ENCODE measurements at places on chromosomes 3 and 15.
A peak's percentile ranks its signal among the peaks of the same experiment; 100 is the strongest.

DNA sequence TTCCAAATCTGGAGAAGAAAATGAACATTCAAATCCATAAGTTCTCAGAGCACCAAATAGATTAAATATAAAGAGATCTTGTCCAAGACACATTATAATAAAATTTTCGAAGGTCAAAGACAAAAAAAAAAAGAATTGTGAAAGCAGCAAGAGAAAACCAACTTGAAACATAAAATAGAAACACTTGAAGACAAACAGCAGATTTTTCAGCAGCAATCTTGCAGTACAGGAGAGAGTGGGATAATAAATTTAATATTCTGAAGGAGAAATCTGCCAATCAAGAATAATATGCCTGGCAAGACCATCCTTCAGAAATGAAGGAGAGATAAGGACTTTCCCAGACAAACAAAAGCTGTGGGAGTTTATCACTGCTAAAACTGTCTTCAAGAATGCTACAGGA lies 150.5 kb upstream of the COL8A1 start:
- DNase-seq: no peak

DNA sequence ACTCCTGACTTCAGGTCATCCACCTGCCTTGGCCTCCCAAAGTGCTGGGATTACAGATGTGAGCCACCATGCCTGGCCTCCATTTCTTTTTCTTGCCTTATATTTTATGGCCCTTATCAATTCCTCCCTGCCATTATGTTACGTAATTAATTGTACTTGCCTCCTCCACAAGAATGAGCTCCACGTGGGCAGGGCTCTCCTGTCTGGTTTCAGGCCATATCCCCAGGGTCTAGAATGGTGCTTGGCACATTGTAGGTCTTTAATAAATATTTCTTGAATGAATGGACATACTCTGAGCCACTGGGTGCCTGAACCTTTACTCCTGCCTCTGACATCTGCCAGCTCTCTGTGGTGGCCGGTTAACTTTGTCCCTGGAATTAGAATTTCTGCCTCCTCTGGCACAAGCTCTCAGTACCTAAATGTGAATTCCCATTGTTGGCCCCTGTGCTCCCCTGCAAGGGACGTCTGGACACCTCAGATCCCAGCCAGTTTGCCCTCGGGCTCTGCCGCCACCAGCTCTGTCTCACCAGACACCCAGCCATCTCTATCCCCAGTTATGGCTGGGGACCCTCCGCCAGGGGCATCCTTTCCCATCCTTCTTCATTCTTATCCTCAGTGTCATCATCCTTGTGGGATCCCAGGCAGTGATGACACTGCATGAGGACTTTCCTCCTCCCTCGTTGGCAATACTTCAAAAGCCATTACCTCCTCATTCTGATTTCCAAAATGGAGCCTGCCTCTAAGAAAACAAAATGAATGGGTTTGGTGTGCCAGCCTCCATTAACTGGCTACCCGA lies 165.6 kb upstream of the SMAD3 start:
- no peak for DNase-seq

DNA sequence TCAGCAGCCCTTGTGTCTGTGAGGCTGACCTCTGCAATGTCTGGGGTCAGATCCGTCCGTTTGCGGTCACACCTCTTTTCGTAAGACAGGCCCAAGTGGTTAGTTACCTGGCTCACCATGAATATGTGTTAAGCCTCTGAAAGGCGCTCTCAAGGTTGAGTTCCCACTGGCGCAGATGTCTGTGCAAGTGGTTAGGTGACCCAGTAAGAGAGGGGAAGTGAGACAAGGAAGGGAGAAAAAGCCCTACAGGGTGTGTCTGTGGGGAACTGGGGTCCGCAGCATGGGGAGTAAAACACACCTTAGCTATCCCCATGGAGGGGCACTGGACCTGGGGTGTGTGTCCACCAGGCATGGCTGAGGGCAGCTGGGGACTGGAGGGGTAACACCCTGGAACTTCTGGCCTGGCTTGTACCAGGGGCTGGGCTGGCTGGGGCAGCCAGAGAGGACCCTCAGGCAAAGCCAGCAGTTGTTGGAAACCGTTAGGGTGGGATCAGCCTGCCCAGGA lies 391.6 kb upstream of the PROK2 start:
- DNase-seq: no peak

DNA sequence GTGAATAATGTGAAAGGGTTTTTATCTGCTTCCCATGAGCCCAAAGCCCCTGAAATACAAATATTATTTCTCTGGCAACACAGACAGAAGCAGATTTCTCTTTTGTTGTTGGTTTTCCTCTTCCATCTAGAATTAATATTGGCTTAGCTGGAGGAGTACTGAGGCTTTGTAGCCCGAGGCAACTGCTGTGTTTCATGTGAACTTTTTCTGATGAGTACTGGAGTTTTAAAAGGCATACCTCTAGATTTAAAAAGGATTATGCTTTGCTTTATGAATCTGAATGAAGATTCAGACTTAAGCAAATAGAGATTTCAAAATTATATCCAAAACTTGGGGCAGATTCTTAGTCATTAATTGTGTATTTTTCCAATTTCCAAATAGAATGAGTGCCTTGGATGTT lies 50.9 kb downstream of the IQCH start:
- DNase-seq: no peak

DNA sequence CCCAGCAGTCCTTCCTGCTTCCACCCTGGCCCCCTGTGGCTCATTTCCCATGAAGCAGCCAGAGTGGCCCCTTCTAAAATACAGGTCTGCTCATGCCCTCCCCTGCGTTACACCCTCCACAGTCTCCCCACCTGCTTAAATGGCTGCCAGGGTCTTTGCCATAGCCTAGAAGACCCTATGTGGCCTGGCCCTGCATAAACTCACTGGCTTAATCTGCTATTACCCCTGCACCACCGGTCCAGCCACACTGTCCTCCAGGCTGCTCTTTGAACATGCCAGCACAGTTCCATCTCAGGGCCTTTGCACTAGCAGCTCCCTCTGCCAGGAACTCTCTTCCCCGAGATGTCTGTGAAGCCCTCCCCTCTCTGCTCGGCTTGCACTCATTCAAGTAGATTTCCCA lies 166.8 kb downstream of the NTRK3 start:
- no peak for DNase-seq

DNA sequence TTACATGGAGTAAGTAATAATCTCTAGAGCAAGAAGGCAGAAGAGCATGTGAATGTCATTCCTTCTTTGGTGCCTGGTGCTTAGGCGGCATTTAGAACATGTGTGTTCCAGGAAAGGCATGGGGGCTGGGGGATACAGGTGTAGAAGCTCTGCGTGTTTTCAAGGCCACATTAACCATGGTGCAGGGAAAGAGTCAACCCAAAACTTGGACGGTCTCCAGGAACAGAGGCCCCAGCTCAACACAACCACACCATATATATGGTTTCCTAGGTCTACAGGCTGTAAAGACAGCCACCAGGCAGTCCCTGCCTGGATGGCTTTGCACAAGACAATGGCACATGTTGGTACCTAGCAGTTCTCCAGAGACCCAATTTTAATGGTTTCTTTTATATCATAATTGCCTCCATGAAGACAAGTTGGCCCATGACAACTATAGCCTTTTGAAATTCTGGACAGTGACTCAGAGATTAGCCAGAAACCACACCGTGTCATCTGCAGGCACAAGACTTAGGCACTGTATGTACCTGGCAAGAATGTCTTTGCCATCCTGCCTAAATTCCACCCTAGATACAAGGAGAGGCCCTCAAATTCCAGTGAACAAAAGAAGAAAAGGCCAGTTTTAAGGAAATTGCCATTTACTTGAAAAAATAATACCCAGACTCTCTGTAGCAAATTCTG lies 25.0 kb upstream of the DGKG start:
- no peak for DNase-seq

DNA sequence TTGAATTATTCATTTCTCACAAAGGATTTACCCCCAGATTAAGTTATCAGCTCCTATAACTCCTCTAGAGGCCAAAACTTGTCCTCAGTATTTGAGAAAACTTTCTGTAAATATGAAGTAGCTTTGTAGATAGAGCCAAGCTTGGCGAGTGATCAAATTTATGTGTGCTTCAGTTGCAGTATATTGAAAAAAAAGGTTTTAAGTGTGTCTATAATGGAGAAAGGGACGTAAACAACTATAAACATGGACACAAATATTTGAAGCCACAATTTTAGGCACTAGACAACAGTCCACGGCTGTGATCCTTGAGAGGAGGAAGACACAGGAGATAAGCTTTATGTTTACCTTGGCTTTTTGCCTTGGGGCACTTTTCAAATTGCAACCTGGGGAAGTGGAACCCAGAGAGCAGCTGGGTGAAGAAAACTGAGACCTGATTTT lies 118.7 kb downstream of the THRB start:
- DNase-seq: no peak

- no peak for DNase-seq
These were observed 1.1 kb downstream of the PLXND1 start for GRCh38 chr3:129605203-129605921.

DNA sequence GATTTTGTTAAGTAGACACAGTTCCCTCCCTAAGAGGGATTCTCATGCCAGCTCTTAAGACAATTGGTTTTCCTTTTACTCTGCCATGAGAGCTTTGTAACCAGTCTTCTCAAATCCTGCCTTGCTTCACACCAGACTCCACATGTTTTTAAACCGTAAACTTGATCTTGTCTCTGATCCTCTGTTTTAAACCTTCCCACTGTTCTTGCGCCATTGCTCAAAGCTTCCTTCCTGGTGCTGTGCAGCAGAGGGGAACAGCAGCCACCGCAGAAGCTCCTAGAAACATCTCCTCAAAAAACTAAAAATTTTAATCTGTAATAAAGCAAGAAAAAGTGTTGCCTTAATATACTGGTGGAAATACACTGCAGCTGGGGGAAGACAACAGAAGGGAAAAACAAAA lies 154.5 kb upstream of the SATB1 start:
- DNase-seq: no peak

GRCh38 chr3:46717447-46718231 lies at the start of gene PRSS50:
Gene PRSS50 (minus strand): TSS chr3:46717869. CDS start chr3:46717824, 45 bp downstream.
- peak; percentile 37 for DNase-seq

- no peak for DNase-seq
These were observed 2.9 kb downstream of the TMOD2 start for GRCh38 chr15:51754267-51754666.

GRCh38 chr3:153244961-153245360 lies 82.9 kb downstream of the RAP2B start:
- DNase-seq: no peak

- no peak for DNase-seq
These were observed 67.9 kb downstream of the ULK4 start for GRCh38 chr3:41893977-41894376.

DNA sequence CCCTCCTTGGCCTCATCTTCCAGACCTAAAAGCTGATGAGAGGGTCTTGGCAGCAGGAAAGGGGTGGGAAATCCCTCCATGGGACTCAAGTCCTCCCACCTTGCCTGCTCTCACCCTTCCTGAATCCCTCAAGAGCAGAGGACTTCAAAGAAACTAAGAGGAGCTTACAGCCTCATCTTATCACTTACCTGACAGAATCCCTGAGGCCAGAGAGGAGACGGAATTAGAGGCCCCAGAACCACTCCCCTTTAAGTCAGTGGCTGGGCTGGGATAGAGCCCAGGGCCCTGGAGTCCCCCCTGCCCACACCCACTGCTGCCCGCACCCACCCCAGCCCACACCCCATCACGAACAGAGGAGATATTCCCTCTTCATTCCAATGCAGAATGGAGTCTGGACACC lies 15.2 kb downstream of the LOXL1 start:
- DNase-seq: no peak

DNA sequence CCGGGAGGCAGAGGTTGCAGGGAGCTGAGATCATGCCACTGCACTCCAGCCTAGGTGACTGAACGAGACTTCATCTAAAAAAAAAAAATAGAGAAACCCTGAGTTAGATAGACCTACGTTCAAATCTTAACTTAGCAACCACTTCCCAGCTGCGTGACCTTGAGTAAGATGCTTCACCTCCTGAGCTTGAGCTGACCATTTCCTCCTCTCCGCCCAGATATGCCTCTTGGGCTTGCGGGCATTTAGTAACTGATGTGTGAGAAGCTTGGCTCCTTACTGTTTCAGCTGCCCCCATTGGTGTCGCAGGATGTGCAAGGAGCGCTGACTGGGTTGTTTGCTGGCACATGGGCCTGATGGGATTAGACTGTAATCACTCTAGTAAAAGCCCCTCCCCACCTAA lies 26.9 kb upstream of the ATG7 start:
- DNase-seq: no peak

DNA sequence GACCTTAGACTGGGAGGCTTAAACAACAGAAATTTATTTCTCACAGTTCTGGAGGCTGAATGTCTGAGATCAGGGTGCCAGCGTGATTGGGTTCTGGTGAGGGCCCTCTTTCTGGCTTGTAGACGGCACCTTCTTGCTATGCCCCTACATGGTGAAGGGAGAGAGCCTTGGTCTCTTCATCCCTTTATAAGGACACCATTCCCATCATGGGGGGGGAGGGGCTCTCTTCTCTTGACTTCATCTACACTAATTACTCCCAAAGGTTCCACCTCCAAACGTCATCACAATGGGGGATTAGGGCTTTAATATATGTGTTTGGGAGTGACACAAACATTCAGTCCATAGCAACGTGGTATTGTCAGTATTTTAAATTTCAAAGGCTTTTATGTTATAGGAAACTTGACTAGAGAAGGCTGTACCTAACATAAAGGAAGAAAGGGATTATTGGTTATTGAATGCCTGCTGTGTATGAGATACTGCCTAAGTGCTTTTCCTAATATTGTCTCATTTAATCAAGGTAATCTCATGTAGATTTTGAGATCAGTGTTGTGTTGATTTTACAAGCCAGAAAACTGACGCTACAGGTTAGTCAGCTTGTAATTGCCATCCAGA lies 20.9 kb downstream of the SYN2 start:
- no peak for DNase-seq

DNA sequence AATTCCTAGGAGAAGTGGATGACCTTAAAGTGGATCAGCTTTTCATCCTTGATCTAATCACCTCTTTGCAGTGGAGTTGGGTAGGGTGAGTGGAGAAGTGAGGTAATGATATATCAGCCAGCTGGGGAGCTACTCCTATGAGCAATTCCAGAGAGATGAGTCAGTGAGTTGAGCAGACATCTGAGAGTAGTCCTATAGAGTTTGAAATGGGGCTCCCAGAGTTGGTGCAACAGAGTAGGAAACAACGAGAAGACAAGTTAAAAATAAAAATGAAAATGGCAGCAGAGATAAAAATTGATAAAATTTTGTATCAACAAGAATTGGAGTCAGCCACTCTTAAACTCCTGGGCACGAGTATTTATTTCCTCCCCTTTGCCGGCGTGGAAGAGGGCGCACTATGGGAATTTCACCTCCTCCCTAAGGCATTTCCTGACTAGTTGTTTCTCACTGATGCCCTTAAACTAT lies 150.8 kb upstream of the DPH6 start:
- no peak for DNase-seq

GRCh38 chr15:40283615-40284300 lies 894 bp upstream of the ANKRD63 start:
- no peak for DNase-seq

All from ureter (tissue), 1 donor.